ENCODE measurements at places on chromosomes 3 and 15.

GRCh38 chr3:149771652-149772271 lies 19.5 kb upstream of the COMMD2 start:
- DNase-seq = no peak

- DNase-seq = no peak
Measured at GRCh38 chr3:46112296-46112695, 85.0 kb upstream of the XCR1 start.

DNA sequence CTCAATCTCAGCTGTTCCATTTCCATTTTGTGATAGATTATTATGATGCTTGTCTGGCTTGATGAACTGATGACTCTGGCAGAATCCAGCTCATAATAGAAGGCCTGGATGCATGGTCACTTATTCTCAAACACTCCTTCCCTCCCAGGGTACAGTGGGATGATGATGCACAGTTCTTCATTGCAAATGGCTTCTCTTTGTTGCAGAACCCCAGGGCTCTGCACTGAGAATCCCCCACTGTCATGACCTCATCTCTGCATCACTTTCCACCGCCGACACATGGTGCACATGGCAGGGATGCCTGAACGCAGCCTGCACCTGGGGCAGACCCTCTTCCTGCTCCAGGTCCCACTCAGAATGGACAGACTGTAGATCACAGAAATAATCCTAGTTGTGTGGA lies 515.6 kb upstream of the NR2F2 start:
- DNase-seq = no peak

GRCh38 chr15:43763819-43764446 lies 12.8 kb downstream of the ELL3 start:
- no peak for DNase-seq

DNA sequence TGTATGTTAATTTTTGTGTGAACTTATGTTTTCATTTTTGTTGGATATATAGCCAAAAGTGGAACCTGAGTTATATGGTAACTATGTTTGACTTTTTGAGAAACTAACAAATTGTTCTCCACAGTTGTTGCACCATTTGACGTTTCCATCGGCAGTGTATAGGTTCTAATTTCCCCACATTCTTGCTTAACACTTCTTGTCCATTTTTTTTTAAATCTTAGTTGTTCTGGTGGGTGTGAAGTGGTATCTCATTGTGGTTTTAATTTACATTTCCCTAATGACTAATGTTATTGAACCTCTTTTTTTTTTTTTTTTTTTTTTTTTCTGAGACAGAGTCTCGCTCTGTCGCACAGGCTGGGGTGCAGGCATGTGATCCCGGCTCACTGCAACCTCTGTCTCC lies 8.0 kb downstream of the NISCH start:
- DNase-seq = no peak

- no peak for DNase-seq
Measured at GRCh38 chr3:32303399-32303747, 64.9 kb downstream of the CMTM8 start.

- no peak for DNase-seq
Measured at GRCh38 chr3:154251610-154252009, 72.7 kb downstream of the DHX36 start.

Measured in NCI-H2081 treated with DMSO at 0.1 percent for 48 hours (cell line).